Activated CD8-positive, alpha-beta T cell treated with anti-CD3 and anti-CD28 coated beads for 36 hours (primary cell): ENCODE measurements at places on chromosomes 6 and 20. TPM values are rescaled to one million over a fixed set of nuclear protein-coding genes. Genes with fewer than 3 reads are reported as not detected.

Gene L3MBTL1
- total RNA-seq = 7.0 TPM

Gene FLRT3
- total RNA-seq = not detected

Gene MGME1
- total RNA-seq = 30.5 TPM

Gene BANF2
- total RNA-seq = not detected

Gene CD109
- total RNA-seq = 9.5 TPM

Gene BPI
- not detected for total RNA-seq
